Prostate gland (tissue), 2 donors: ENCODE measurements at places on chromosomes 7 and 10. TPM values are rescaled to one million over a fixed set of nuclear protein-coding genes. Genes with fewer than 3 reads are reported as not detected.

DNA sequence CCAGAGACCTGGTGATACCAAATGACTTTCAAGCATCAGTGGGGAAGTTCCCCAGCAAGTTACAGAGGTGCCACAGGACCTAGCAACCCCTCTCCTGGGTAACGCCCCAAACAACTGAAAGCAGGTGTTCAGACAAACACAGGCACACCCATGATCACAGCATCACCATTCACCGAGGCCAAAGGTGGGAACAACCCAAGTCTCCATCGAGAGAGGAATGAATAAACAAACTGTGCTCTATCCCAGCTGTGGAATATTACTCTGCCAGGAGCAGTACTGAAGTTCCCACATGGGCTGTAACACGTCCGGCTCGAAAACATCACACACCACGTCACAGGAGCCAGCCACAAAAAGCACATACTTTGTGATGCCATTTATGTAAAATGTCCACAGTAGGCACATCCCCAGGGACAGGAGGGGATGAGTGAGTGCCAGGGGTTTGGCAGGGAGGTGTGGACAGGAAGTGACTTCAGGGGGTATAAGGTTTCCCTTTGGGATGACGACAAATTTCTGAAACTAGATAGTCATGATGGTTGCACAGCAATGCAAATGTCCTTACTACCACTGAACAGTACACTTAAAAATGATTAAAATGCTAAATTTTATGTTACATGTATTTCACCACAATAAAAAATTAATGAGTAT is 222.8 kb downstream of the TNS3 start:
- H3K36me3 ChIP-seq = no peaks in the 10 kb centered on the region
- no peaks in the 10 kb centered on the region for H3K4me1 ChIP-seq
- H3K27ac ChIP-seq = no peak overlapping the region
- DNase-seq = no peak
- no peak overlapping the region for H3K4me3 ChIP-seq

- H3K27ac ChIP-seq = no peak overlapping the region
- no peaks in the 10 kb centered on the region for H3K27me3 ChIP-seq
- no peaks in the 10 kb centered on the region for H3K4me1 ChIP-seq
- H3K36me3 ChIP-seq = no peaks in the 10 kb centered on the region
Measured at GRCh38 chr10:31490858-31491504, 172.0 kb downstream of the ZEB1 start.

DNA sequence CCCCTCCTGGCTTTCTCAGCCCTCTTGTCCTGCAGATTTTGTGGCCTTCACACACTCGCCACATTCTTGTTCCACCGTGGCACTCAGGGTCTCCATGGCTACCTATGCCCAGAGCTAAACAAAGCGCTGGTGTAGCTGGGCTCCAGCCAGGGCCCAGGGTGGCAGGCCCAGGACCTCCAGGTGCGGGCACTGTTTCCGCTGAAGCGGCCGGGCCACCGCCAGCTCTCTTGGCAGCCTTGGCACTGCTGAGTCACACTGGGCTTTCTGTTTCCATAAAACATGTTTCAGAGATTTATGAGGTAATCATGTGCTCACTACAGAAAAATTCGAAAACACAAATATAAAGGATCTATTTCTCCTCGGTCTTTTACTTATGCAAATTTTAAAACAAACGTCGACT is 51.3 kb downstream of the AOC1 start:
- H3K4me3 ChIP-seq = no peak overlapping the region
- H3K4me1 ChIP-seq = no peaks in the 10 kb centered on the region
- DNase-seq = peak; percentile 84
- H3K27ac ChIP-seq = peak overlapping the region; percentile 33

- H3K4me3 ChIP-seq = no peak overlapping the region
- no peak for DNase-seq
- peaks cover 4% of the 10 kb centered on the region for H3K4me1 ChIP-seq
- no peak overlapping the region for H3K27ac ChIP-seq
- no peaks in the 10 kb centered on the region for H3K27me3 ChIP-seq
Measured at GRCh38 chr7:47458057-47458456, 123.9 kb downstream of the TNS3 start.

DNA sequence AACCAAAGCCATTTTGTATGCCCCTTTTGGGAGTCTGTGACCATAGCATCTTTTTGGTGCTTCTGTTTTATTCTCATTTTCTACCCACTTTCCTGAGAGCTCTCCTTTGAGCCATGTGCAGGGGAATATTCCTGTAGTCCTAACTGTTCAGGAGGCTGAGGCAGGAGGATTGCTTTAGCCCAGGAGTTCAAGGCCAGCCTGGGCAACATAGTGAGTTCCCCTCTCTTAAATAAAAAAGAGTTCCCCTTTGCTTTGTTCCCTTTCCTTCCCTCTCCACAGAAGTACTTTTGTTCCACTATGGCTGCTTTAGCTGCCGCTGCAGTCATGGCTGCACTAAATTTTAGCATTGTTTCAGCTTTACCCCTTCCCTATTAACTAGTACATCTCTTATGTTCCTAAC is 85.9 kb downstream of the BTAF1 start:
- DNase-seq = no peak
- no peak overlapping the region for H3K27ac ChIP-seq
- no peaks in the 10 kb centered on the region for H3K4me1 ChIP-seq
- no peaks in the 10 kb centered on the region for H3K27me3 ChIP-seq
- no peaks in the 10 kb centered on the region for H3K36me3 ChIP-seq

- no peaks in the 10 kb centered on the region for H3K36me3 ChIP-seq
- H3K27me3 ChIP-seq = no peaks in the 10 kb centered on the region
- no peak overlapping the region for H3K27ac ChIP-seq
- no peaks in the 10 kb centered on the region for H3K4me1 ChIP-seq
- no peak overlapping the region for H3K4me3 ChIP-seq
- DNase-seq = no peak
Measured at GRCh38 chr7:926061-927030, 28.1 kb downstream of the ADAP1 start.

DNA sequence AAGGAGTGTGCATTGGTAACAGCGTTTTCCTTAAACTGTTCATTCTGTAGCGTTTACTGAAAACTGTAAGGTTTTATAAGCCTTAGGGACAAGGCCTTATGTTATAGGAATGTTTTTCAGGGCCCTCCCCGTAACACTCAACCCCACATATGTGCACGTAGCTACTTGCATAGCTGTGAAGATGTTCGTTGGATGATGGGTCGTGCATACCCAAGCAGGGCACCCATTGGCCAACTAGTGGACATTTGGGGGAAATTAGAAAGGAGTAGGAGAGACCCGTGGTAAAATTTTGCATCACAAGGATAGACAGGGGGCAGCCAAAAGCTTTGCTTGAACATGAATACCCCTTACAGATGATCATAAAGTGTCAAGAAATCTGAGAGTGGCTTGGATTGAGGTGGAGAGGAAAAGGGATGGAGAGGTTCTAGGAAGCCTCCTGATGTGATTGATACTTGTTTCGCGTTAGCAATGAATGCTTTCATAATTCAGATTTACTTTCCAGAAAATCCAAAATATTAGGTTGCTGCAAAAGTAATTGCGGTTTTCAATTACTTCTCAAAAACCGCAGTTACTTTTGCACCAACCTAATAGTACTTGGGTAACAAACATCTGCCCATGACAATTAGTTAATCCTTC is 878 bp downstream of the SEC61A2 start:
- H3K27me3 ChIP-seq = no peaks in the 10 kb centered on the region
- H3K4me3 ChIP-seq = peak overlapping the region; percentile 92
- no peaks in the 10 kb centered on the region for H3K36me3 ChIP-seq
- H3K27ac ChIP-seq = peak overlapping the region; percentile 88
- H3K4me1 ChIP-seq = no peaks in the 10 kb centered on the region

- no peak for DNase-seq
- no peak overlapping the region for H3K4me3 ChIP-seq
- H3K27ac ChIP-seq = no peak overlapping the region
- H3K36me3 ChIP-seq = no peaks in the 10 kb centered on the region
- no peaks in the 10 kb centered on the region for H3K4me1 ChIP-seq
Measured at GRCh38 chr10:113683300-113683699, 3.6 kb downstream of the CASP7 start.

- H3K4me3 ChIP-seq = no peak overlapping the region
- DNase-seq = no peak
- no peaks in the 10 kb centered on the region for H3K36me3 ChIP-seq
- no peaks in the 10 kb centered on the region for H3K4me1 ChIP-seq
Measured at GRCh38 chr7:125644109-125644508, 714.5 kb upstream of the POT1 start.

DNA sequence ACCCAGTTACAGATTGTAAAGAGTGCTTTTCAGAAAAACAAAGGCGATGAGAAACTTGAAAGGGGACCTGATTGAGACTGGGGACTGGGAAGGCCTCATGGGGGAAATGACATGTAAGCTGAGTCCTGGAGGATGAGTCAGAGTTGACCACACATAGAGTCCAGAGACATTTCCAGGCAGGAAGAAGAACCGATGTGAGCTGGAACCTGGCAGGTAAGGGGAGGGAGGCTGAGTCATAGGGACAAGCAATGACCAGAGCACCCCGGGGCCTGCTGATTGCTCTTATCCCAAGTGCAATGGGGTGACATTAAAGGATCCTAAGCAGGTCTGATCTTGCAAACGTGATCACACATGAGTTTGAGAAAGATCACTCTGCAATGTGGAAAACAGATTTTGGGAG is 11.7 kb downstream of the TLL2 start:
- no peak overlapping the region for H3K27ac ChIP-seq
- no peak overlapping the region for H3K4me3 ChIP-seq
- H3K4me1 ChIP-seq = no peaks in the 10 kb centered on the region
- H3K36me3 ChIP-seq = no peaks in the 10 kb centered on the region

GRCh38 chr7:139362981-139363380 is 3.3 kb downstream of the LUC7L2 start:
- H3K27ac ChIP-seq = peak overlapping the region; percentile 99
- no peaks in the 10 kb centered on the region for H3K36me3 ChIP-seq
- H3K4me3 ChIP-seq = no peak overlapping the region
- H3K4me1 ChIP-seq = no peaks in the 10 kb centered on the region
- no peaks in the 10 kb centered on the region for H3K27me3 ChIP-seq

GRCh38 chr10:18194634-18195033 is 54.4 kb downstream of the CACNB2 start:
- no peaks in the 10 kb centered on the region for H3K4me1 ChIP-seq
- H3K27ac ChIP-seq = peak overlapping the region; percentile 49
- no peak overlapping the region for H3K4me3 ChIP-seq
- no peaks in the 10 kb centered on the region for H3K36me3 ChIP-seq

Gene SAMD9L
- total RNA-seq = 6.2 TPM

Gene SCIN
- total RNA-seq = 12.2 TPM
